Stomach (tissue), 19 donors: ENCODE measurements at places on chromosomes 7 and 10. TPM values are rescaled to one million over a fixed set of nuclear protein-coding genes. Genes with fewer than 3 reads are reported as not detected.

The PLEKHA8 gene
- total RNA-seq: 4.9 TPM

The NCF1 gene
- total RNA-seq: 7.1 TPM

The ANKRD61 gene
- total RNA-seq: not detected

The IGF2BP3 gene
- not detected for total RNA-seq

The LDB3 gene
- total RNA-seq: 3.1 TPM

The KCNMA1 gene
- 102 TPM for total RNA-seq

The FAM237B gene
- total RNA-seq: not detected

The TRPV5 gene
- not detected for total RNA-seq

The GPR37 gene
- total RNA-seq: 3.6 TPM

GRCh38 chr10:510415-510881, 179.0 kb downstream of the DIP2C start:
- H3K27ac ChIP-seq: peak overlapping the region; percentile 68
- H3K27me3 ChIP-seq: no peaks in the 10 kb centered on the region
- H3K36me3 ChIP-seq: no peaks in the 10 kb centered on the region
- peak; percentile 55 for DNase-seq
- no peak overlapping the region for H3K4me3 ChIP-seq

DNA sequence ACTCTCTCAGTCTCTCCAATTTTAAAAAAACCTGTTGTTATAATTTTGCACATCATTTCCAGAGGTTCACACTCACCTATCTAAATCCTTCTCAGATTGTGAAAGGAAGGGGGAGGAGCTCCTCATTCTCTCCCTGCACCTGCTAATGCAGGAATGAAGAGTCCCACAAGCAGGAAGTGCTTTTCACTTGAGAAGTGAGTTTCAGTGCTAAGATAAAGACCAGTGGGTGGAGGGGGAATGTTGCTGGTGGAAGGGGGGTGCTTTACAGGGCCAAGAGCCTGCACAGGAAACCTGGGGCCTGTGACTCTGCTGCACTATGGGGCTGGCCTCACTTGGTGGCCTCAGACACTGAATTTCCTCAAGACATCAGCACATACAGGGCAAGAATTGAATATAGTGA, 176.4 kb downstream of the PTPN20 start:
- H3K4me3 ChIP-seq: no peak overlapping the region
- no peak overlapping the region for H3K27ac ChIP-seq
- H3K36me3 ChIP-seq: no peaks in the 10 kb centered on the region
- H3K4me1 ChIP-seq: no peaks in the 10 kb centered on the region

- no peak for DNase-seq
- no peak overlapping the region for H3K27ac ChIP-seq
- H3K4me1 ChIP-seq: no peaks in the 10 kb centered on the region
- no peak overlapping the region for H3K4me3 ChIP-seq
- no peaks in the 10 kb centered on the region for H3K36me3 ChIP-seq
These were observed 156.7 kb downstream of the TWIST1 start for GRCh38 chr7:18960725-18961124.

DNA sequence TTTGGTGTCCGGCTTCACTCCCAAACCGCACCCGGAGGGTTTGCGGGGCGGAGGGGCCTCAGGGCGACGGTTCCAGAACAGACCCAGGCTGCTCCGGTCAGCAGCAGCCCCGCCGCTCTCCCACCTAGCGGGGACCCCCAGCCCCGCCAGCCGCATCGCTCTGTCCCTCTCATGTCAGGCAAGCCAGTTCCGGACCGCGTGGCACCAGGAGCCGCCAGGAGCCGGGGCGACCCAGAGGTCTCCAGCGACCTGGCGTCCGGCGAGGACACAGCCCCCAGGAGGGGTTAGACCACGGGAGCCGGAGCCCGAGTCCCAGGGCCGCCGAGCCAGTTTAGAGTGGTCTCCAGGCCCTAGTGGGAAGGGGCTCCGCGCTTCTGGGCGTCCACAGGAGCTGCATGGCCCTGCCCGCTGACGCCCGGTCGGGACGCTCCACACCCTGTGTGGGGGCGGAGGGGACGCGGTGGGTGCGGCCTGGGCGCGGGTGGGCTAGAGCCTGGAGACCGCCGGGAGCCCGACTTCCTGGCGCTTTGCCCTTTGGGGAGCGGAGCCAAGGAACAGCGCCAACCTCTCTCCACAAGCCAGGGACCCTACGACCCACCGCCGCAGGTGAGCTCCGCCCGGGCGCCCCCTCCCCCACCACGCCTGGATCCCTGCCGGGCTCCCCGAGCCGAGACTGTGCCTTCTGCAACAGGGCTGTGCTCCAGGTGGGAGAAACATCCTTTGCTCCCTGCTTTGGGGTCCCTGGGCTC, 43.4 kb downstream of the ZNF117 start:
- peaks cover 23% of the 10 kb centered on the region for H3K4me1 ChIP-seq
- no peak overlapping the region for H3K27ac ChIP-seq
- no peaks in the 10 kb centered on the region for H3K36me3 ChIP-seq
- peak overlapping the region; percentile 46 for H3K4me3 ChIP-seq
- peak; percentile 67 for DNase-seq

DNA sequence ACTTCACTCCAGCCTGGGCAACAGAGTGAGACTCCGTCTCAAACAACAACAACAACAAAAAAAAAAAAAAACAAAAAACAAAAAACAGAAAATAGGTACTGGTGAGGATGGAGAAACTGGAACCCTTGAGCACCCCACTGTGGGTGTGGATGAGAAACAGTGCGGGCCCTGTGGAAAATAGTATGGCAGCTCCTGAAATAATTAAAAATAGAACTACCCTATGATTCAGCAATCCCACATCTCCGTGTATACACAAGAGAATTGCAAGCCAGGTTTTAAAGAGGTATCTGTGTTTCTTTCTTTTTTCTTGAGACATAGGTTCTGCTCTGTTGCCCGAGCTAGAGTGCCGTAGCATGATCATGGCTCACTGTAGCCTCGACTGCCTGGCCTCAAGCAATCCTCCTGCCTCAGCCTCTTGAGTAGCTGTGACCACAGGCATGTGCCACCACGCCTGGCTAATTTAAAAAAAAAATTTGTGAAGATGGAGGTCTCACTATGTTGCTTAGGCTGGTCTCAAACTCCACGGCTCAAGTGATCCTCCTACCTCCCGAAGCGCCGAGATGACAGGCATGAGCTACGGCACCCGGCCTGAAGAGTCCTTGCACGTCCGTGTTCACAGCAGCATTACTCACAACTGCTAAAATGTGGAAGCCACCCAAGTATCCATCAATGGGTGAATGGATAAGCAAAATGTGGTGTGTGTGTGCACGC, 39.5 kb downstream of the EBF3 start:
- no peaks in the 10 kb centered on the region for H3K4me1 ChIP-seq
- no peak overlapping the region for H3K4me3 ChIP-seq
- no peaks in the 10 kb centered on the region for H3K36me3 ChIP-seq

- no peak overlapping the region for H3K4me3 ChIP-seq
- H3K36me3 ChIP-seq: no peaks in the 10 kb centered on the region
- H3K27ac ChIP-seq: no peak overlapping the region
These were observed 49.7 kb upstream of the KIF5B start for GRCh38 chr10:32105782-32106382.

DNA sequence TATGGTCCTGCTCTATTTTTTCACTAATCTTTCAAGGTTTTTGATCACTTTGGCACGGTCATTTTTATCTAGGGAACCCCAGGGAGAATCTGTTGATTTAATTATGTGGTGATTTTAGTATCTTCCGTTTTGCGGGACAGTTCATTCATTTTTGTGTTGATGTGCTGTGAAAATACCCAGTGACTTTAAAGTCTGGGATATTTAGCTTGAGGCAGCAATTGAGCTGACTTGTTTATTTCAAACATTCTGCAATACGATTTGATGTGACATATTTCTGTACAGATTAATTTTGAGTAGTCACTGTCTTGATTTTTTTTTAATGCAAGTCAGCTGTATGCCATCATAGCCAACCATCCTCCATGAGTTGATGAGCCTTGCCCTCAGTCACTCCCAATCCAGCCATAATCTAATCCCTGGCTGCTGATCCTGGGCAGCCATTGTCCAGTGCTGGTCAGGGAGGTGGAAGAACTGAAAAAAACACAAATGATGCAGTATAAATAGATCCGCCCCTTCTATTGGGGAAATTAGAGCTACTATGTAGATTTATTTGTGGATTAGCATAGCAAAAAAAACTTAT, 183.4 kb downstream of the CCSER2 start:
- H3K27ac ChIP-seq: no peak overlapping the region
- no peaks in the 10 kb centered on the region for H3K36me3 ChIP-seq
- no peaks in the 10 kb centered on the region for H3K27me3 ChIP-seq
- DNase-seq: no peak
- H3K4me1 ChIP-seq: no peaks in the 10 kb centered on the region

DNA sequence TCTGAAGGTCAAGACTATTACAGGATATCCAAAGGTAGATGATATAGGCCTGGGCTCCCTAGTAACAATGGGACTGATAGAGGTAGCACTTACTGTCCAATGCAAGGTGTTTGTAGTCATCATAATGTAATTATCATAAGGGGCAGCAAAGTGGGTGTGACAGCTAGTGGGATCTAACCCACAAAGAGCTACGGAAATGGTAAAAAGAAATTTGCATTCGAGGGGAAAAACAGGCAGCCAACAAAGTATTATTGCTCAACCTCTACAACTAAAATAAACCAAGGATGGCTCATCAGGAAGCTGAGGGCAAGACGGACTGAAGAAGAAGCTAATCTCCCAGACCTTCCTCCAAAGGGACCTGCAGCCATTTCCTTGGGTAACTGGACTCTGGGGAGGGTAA, 211.0 kb downstream of the WDR11 start:
- H3K27me3 ChIP-seq: no peaks in the 10 kb centered on the region
- no peak overlapping the region for H3K4me3 ChIP-seq
- H3K27ac ChIP-seq: no peak overlapping the region
- no peak for DNase-seq
- no peaks in the 10 kb centered on the region for H3K36me3 ChIP-seq

- DNase-seq: no peak
- H3K4me1 ChIP-seq: peaks cover 4% of the 10 kb centered on the region
- H3K4me3 ChIP-seq: no peak within 1 kb of the TSS
- peaks cover 5% of the 10 kb centered on the region for H3K27me3 ChIP-seq
These were observed at the start of gene PON1 for GRCh38 chr7:95324431-95324830. Gene PON1 (minus strand): TSS chr7:95324532. CDS start chr7:95324475, 57 bp downstream.

- no peaks in the 10 kb centered on the region for H3K27me3 ChIP-seq
- no peaks in the 10 kb centered on the region for H3K36me3 ChIP-seq
- no peak overlapping the region for H3K27ac ChIP-seq
- H3K4me1 ChIP-seq: peaks cover 14% of the 10 kb centered on the region
- no peak overlapping the region for H3K4me3 ChIP-seq
These were observed 47.7 kb downstream of the RBM17 start for GRCh38 chr10:6136215-6137201.

DNA sequence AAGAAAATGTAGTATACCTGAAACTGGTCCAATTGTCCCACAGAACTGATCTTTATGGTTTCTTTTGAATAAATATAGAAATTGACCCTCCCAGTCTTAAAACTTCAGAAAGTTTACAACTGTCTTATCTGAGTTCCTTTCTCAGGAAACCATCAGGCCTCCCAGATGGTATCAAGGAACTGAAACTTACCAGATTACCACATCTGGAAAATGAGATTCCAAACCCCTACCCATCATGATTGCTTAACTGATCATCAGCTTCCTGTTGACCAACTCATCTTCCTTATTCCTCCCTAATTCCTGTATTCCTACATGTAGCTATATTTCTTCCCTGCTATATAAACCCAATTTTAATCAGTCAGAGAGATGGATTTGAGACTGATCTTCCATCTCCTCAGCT, 5.5 kb downstream of the VWDE start:
- H3K4me1 ChIP-seq: peaks cover 5% of the 10 kb centered on the region
- H3K36me3 ChIP-seq: no peaks in the 10 kb centered on the region
- no peak overlapping the region for H3K27ac ChIP-seq
- H3K4me3 ChIP-seq: no peak overlapping the region

GRCh38 chr7:150900675-150901074, 48.4 kb downstream of the AOC1 start:
- peaks cover 16% of the 10 kb centered on the region for H3K4me1 ChIP-seq
- H3K36me3 ChIP-seq: no peaks in the 10 kb centered on the region
- H3K4me3 ChIP-seq: no peak overlapping the region
- peaks cover 53% of the 10 kb centered on the region for H3K27me3 ChIP-seq

GRCh38 chr7:22863156-22863899, 40.7 kb upstream of the TOMM7 start:
- no peaks in the 10 kb centered on the region for H3K36me3 ChIP-seq
- no peak for DNase-seq
- H3K4me1 ChIP-seq: no peaks in the 10 kb centered on the region

- H3K4me1 ChIP-seq: peaks cover 4% of the 10 kb centered on the region
- no peak overlapping the region for H3K27ac ChIP-seq
- no peak for DNase-seq
These were observed 665.3 kb upstream of the IGFBP3 start for GRCh38 chr7:46586406-46586805.

- no peaks in the 10 kb centered on the region for H3K4me1 ChIP-seq
- DNase-seq: no peak
- no peak overlapping the region for H3K27ac ChIP-seq
- no peaks in the 10 kb centered on the region for H3K36me3 ChIP-seq
These were observed 157.4 kb upstream of the PFKP start for GRCh38 chr10:2909921-2910320.

DNA sequence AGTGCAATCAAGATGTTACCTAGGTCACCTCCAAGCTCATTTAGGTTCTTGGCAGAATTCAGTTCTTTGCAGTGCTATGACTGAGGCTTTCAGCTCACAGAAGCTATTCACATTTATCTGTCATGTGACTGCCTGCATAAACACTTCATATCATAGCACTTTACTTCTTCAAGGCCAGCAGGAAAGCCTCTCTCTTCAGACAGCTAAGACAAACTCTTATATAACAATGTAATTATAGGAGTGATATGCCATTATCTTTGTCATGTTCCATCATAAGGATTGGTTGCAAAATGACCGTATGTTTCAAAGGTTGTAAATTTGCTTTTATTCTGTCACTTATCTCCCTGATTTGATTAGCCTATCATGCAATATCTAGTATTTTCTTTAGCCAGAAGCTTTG, 78.8 kb upstream of the TMEM196 start:
- no peak for DNase-seq
- H3K27ac ChIP-seq: no peak overlapping the region

- no peak overlapping the region for H3K4me3 ChIP-seq
- DNase-seq: no peak
- no peak overlapping the region for H3K27ac ChIP-seq
- H3K4me1 ChIP-seq: no peaks in the 10 kb centered on the region
These were observed 304.7 kb upstream of the GRM3 start for GRCh38 chr7:86339051-86339450.
